ENCODE measurements at places on chromosomes 5 and 9.

GRCh38 chr9:136791516-136792276 is 552 bp downstream of the TMEM141 start:
- peak; percentile 88 for DNase-seq

DNA sequence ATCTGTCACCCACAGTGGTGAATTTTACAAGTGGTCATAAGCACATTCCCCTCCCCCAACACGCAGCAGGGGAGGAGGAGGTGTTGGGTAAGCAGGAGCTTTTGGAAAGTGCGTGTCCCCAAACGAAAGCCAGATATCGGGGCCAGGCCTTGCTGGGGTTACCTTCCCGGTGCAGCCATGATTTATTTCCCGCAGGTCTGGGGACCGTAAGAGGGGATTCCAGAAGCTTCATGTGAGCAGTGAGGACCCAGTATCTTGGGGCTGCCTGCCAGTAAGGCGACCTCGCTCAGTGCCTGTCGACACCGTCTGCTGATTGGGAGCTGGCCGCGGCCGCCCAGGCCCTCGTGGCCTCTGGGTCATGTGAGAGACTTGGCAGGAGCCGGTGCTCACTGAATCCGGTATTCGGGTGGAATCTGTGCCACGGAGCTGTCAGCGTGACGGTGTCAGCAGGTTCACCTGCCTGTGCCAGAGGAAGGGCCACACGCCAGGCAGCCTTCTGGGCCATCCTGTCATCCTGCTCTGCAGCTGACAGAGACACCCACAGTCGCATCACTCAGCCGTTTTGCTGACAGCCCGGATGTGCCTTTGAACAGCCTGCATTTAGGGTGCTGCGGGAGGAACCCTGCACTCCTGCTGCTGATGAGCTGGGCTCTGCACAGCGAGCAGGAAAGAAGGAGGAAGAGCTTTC is 37.3 kb downstream of the SEC61B start:
- peak; percentile 59 for DNase-seq

- no peak for DNase-seq
These were observed 6.8 kb upstream of the CEP120 start for GRCh38 chr5:123429993-123430392.

DNA sequence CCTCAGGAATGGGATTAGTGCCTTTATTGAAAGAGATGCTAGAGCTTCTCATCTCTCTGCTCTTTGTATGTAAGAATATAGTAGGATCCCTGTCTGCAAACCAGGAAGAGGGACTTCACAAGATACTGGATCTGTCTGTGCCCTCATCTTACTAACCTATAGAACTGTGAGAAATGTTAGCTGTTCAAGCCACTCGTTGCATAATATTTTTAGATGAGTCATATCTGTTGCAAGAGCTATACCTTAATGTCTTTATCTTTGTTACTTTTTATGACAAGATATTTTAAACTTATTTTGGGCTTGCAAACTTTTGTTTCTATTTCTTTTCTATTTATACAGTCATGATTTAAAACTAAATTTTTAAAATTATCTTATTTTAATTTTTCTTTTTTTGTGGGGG is 1296.8 kb upstream of the CDH6 start:
- no peak for DNase-seq

GRCh38 chr5:27511061-27511460 is 472.7 kb upstream of the CDH9 start:
- DNase-seq, result no peak

DNA sequence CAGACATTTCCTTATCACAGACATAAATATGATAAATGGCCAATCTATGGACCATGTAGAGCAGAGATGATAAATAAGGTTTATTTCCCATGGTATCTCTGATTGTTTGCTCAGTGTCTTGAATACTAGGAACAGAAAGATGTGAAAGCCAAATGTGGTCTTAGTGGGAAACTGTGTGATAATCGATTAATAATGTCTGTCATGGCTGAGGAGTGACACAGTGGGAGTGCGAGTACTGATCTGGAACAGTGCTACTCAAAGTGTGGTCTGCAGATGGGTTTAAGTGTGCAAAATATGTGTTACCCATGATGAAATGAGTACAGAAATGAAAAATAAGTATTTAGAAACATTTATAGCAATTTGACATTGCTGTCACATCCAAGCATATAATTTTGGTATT is 92.5 kb downstream of the PTTG1 start:
- no peak for DNase-seq

DNA sequence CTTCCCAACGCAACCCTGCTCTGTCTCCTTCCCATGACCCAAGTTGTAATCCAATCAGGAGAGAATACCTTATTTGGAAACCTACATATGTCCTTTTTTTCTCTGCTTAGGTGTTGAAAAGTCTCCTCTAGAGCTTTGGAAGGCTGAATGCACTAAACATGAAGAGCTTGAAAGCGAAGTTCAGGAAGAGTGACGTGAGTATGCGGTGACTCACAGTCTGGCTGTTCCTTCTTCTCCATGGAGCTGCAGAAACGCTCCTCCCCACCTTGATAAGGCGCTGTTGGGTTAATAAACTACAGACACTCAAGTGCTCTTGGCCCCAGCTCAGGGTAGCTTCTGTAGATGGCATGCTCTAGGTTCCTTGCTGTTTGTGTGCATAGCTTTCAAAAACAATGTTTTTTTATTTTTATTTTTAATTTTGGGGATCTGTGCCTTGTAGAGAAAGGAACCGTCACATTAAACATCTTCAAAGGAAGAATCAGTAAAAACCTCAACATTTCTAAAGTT is 30.7 kb downstream of the RAI14 start:
- DNase-seq, result peak; percentile 87

- no peak for DNase-seq
These were observed 654.3 kb downstream of the CCDC171 start for GRCh38 chr9:16207161-16207560.

DNA sequence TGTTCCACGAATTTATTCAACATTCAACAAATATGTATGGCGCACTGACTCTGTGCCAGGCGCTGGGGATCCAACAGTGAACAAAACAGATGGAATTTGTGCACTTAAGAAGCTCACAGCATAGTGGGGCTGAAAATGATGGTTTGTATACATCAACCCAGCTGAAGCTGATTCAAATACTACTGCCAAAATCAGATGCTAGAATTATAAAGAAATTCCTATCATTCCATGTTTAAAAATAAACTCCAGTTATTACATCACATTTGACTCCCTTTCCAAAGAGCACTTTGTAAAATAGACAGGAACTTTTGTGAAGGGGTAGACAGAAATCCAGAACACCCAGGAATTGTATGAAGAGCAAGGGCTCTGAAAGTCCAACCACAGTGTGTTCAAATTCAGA is 54.1 kb downstream of the ZNF608 start:
- DNase-seq, result no peak

- DNase-seq, result peak; percentile 28
These were observed 23.2 kb downstream of the SLC46A2 start for GRCh38 chr9:112867275-112867991.

DNA sequence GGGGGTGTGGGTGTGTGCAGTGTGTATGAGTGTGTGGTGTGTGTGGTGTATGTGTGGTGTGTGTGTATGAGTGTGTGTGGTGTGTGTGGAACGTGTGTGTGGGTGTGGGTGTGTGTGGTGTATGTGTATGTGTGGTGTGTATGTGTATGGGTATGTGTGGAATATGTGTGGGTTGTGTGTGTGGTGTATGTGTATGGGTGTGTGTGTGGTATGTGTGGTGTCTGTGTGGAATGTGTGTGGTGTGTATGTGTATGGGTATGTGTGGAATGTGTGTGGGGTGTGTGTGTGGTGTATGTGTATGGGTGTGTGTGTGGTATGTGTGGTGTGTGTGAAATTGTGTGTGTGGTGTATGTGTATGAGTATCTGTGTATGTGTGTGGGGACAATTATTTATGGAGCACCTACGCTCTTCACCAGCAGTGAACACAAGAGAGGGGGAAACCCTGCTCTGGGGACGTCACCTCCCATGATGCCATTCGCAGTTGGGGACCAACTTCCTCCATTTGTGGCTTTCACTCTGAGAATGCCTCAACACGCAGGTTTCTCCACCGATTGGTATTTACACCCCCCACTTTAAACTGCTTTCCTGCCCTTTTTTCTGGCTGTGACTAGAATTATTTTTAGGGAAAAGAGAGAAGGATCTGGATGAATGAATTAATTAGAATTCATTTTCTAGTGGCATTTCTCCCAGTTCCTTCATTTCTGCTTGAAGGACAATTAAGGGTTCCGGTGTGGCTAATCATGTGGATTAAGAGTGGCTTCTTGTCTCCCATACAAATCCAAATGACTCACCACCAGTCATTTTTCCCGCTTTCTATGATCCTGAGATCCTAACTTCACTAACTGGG is 238.1 kb downstream of the ROR2 start:
- DNase-seq, result no peak

GRCh38 chr9:1759009-1759408 is 256.1 kb upstream of the SMARCA2 start:
- DNase-seq, result no peak

DNA sequence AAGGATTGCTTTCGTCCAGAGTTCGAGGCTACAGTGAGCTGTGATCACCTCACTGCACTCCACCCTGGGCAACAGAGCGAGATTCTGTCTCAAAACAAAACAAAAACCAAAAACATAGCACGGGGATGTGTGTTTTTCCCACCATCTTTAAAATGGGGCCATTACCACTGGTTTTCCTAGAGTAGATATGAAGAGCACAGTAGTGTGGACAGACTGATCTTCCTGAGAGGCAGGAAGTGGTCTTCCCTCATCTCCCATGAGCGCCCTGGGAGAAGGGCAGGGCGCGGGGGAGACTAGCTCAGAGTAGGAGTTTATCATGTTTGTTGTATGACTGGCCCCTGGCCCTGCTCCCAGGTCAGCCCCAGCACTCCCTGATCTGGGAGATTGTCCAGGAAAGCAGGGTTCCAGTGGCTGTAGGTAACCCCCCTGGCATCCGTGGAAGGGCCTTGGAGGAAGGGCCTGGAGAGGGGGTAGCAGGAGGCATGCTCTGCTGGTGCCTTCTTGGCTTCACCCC is 2.3 kb downstream of the SUSD3 start:
- peak; percentile 50 for DNase-seq

- DNase-seq, result no peak
These were observed 213.1 kb upstream of the GAS1 start for GRCh38 chr9:87160148-87161102.

- DNase-seq, result no peak
These were observed 38.6 kb upstream of the PITX1 start for GRCh38 chr5:135072387-135073281.

GRCh38 chr5:78204241-78204640 is 90.3 kb downstream of the AP3B1 start:
- no peak for DNase-seq

DNA sequence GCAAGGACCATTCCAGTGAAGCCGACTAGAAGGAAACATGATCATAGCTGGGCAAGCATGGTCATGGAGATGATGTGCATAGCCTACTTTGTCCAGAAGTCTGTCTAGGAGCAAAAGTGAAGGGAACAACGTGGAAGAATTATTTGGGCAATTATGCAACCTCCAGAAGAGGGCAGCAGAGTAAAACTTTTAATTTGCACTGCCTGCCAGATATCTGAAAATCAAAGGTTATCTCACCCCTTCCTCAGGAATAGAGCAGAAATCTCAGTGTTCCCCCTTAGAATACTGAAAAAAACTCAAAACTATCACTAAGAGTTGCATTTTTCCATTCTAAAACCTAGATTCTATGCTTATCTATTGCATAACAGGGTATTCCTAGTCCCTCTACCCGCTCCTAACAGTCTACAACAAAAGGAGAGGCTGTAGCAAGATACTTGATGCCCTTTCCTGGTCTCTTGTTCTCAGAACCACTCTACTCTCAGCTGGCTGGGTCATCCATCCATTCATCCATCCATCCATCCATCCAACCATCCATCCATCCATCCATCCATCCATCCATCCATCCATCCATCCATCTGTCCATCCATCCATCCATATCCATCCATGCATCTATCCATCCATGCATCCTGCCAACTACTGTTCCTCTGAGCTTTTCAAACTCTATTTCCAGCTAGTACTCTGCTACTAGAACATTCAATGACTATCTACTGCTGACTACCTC is 8.4 kb upstream of the SETD9 start:
- DNase-seq, result no peak

GRCh38 chr9:121645853-121646807 is 5.3 kb upstream of the DAB2IP start:
- DNase-seq, result no peak

GRCh38 chr5:111509119-111509518 is 3.2 kb downstream of the STARD4 start:
- no peak for DNase-seq

GRCh38 chr5:175895686-175896102 is 24.3 kb downstream of the CPLX2 start:
- DNase-seq, result peak; percentile 12
